ENCODE measurements at places on chromosomes 11 and 22.
A peak's percentile ranks its signal among the peaks of the same experiment; 100 is the strongest.

- H3K36me3 ChIP-seq = no peaks in the 10 kb centered on the region
- H3K27me3 ChIP-seq = no peaks in the 10 kb centered on the region
- H3K4me3 ChIP-seq = no peak overlapping the region
- no peak for DNase-seq
Measured at GRCh38 chr11:115311949-115312348, 192.3 kb downstream of the CADM1 start.

GRCh38 chr22:33515795-33516194 is 404.5 kb downstream of the LARGE1 start:
- peaks cover 18% of the 10 kb centered on the region for H3K4me1 ChIP-seq
- H3K27ac ChIP-seq = no peak overlapping the region
- no peak for DNase-seq
- no peaks in the 10 kb centered on the region for H3K36me3 ChIP-seq

DNA sequence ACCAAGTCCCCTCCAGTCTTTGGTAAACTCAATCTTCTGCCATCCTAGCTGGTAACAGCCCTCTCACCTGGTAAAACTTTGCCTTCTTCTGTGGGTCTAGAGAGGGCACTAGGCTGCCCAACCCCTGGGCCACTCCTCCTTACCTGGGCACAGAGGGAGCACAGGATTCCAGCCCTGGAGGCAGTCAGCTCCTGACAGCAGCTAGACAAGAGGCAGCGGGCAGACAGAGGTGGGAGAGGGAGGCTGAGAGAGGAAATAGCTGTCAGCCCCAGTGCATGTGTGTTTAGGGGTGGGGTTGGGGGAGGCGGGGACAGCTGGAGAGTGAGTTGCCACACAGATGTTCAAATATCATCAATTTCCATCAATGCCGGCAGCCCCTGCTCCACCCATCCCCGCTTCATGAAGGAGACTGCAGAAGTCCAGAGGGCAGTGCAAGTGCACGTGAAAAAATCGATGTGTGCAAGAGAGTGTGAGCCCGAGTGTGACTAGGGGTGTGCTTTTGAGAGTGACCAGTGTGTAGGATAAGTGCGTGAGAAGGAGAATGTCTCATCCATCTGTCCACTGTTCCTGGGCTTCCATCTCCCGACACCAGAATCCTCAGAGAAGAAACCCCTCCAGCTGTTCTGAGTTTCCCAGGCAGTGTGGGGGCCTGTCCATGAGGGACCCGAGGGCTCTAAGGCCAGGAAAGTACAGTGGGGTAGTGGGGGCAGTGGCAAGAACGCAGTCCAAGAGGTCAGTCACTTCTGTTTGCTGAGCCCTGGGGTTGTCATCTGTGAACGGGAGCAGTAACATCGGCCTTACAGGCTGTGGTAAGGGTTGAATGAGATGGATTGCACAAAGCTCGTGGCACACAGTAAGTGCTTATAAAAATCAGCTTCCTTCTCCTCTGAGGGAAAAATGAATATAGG is at the start of gene PTGDR2:
PTGDR2 (minus strand) TSS at position 225 of the 908 bp plus-strand sequence. CDS start 2,228 bp downstream, outside the sequence.
- no peak for DNase-seq
- H3K27me3 ChIP-seq = no peaks in the 10 kb centered on the region
- no peaks in the 10 kb centered on the region for H3K4me1 ChIP-seq
- peak within 1 kb of the TSS; percentile 14 for H3K4me3 ChIP-seq

DNA sequence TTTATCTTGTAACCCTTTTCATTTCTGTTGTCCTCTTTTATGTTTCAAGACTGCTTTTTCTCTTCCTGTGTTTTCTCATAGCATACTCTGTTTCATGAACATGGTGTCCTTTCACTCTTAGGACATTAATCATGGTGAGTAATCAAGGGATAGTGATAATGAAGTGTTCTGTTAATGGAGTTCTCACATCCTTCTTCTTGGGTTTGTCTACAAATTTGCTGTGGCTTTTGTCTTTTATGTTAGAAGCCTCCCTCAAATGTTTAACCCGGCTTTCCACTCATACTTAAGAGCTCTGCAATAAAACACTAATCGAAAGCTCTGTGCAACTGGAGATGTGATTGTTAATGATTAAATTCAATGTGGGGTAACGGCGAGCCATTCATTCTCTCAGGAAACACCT is 593.6 kb downstream of the NELL1 start:
- no peak overlapping the region for H3K27ac ChIP-seq
- no peak for DNase-seq
- H3K4me1 ChIP-seq = no peaks in the 10 kb centered on the region
- H3K4me3 ChIP-seq = no peak overlapping the region
- no peaks in the 10 kb centered on the region for H3K27me3 ChIP-seq
- H3K36me3 ChIP-seq = no peaks in the 10 kb centered on the region

DNA sequence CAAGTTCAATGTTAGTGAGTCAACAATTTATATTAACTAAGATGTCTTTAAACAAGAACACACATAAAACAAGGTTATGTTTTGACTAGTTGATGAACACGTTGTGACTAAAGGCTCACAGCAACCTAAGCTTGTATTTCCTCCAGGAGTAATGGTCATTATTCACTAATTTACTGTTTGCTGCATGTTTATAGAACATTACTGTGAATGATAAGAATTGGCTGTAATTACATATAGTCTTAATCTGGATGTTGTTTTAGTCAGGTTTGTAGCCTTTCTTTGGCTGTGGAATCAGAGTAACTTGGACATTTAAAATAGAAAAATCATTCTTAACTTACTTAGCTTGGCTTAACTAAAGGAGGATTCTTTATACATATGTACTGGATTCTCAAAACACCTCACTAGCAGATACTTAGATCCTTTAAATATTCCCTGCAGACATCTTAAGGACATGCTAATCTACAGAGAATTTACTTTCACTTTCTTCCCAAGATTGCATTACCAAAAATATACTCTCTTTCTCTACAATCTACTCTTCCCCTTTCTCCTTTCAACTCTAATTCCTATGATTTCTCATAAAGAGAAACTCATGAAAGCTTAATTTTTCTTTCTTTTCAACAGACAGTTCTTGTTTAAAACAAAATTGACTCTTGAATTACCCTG is 319.7 kb upstream of the CTSC start:
- H3K36me3 ChIP-seq = no peaks in the 10 kb centered on the region
- H3K27me3 ChIP-seq = no peaks in the 10 kb centered on the region
- no peaks in the 10 kb centered on the region for H3K4me1 ChIP-seq
- no peak overlapping the region for H3K4me3 ChIP-seq
- no peak overlapping the region for H3K27ac ChIP-seq

DNA sequence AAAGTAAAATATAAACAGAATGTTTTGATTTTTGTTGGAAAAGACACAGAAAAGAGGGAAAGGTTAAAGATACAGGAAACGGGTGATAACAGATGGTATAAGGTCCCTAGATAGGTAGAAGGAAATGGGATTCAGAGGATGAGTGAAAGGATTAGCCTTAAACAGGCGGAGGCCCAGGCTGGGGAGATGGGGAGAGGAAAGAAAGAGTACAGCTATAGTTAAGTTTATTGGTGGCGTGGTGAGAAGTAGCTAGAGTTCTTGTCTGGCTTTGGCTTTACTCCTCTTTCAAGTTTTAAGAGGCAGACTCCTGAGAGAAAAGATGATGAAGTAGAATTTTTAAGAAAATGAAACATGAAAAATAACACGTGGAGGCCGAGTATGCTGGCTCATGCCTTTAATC is 13.7 kb downstream of the ZBTB44 start:
- H3K36me3 ChIP-seq = no peaks in the 10 kb centered on the region
- H3K27me3 ChIP-seq = no peaks in the 10 kb centered on the region
- no peak for DNase-seq
- H3K27ac ChIP-seq = no peak overlapping the region
- H3K4me3 ChIP-seq = no peak overlapping the region

- H3K27ac ChIP-seq = no peak overlapping the region
- no peaks in the 10 kb centered on the region for H3K27me3 ChIP-seq
- no peaks in the 10 kb centered on the region for H3K36me3 ChIP-seq
- peaks cover 13% of the 10 kb centered on the region for H3K4me1 ChIP-seq
- H3K4me3 ChIP-seq = no peak overlapping the region
Measured at GRCh38 chr11:61480994-61481335, 27.6 kb upstream of the LRRC10B start.

DNA sequence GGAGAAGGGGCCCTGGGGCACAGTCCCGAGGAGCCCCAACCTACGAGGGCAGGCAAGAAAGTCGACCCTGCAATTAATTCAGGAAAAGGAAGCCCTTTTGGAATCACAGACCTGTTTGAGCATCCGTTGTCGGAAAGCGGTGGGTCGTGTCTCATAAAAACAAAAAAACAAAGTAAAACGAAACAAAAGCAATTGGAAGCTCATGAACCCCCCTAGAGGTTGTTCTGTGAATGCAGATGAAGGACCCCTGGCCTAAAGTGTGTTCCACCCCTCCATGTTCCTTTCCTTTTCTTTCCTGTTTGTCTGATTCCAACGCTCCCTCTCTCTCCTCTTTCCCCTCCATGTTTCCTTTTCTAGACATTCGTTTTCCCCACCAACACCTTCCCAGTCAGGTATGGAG is 203.7 kb downstream of the GRIK4 start:
- H3K36me3 ChIP-seq = no peaks in the 10 kb centered on the region
- no peak for DNase-seq
- peak overlapping the region; percentile 22 for H3K4me3 ChIP-seq
- H3K27me3 ChIP-seq = no peaks in the 10 kb centered on the region
- peaks cover 6% of the 10 kb centered on the region for H3K4me1 ChIP-seq

- H3K4me3 ChIP-seq = no peak overlapping the region
- H3K27me3 ChIP-seq = no peaks in the 10 kb centered on the region
- no peak overlapping the region for H3K27ac ChIP-seq
- H3K4me1 ChIP-seq = no peaks in the 10 kb centered on the region
Measured at GRCh38 chr11:77436506-77436905, 37.4 kb downstream of the PAK1 start.

GRCh38 chr22:28249402-28249801 is 330.3 kb upstream of the PITPNB start:
- DNase-seq = no peak
- H3K27me3 ChIP-seq = no peaks in the 10 kb centered on the region

DNA sequence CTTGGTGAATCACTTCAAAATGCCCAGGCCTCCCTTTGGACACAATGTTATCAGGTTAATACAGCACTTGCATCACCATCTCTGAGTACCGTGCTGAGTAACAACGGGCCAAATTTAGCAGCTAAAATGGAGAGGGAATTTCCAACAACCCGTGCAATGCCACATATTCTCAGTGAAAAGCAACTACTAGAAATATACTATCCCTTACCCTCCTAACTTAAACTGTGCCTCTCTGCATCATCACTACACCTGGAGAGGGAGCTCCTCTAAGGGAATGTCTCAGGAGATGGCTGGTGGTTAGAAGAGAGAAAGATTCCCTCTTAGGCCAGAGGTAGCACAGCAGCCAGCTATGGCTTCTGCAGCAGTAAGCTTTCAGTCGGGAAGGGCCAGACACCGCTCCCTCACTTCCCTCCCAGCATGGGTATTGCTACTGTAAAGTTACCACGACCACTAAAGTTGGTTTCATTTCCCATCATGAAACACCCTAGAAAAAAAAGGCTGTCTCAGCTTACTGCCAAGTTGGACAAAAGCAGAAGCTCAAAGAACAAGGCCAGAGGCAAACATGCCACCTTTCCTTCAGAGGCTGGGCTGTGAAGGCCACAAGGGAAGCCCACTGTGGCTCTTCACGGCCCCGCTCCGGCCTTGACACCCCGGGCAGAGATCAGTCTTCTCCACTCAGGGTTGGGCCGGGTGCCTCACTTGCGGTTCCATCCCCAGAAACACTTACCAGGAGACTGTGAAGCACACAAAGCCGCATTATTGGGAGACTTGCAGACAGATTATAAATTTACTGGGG is 3.9 kb downstream of the MAML2 start:
- peak overlapping the region; percentile 74 for H3K4me3 ChIP-seq
- no peaks in the 10 kb centered on the region for H3K27me3 ChIP-seq
- peaks cover 12% of the 10 kb centered on the region for H3K36me3 ChIP-seq
- peak overlapping the region; percentile 72 for H3K27ac ChIP-seq

- no peak for DNase-seq
- H3K4me3 ChIP-seq = no peak overlapping the region
Measured at GRCh38 chr11:130439160-130439519, 9.3 kb upstream of the ADAMTS15 start.

DNA sequence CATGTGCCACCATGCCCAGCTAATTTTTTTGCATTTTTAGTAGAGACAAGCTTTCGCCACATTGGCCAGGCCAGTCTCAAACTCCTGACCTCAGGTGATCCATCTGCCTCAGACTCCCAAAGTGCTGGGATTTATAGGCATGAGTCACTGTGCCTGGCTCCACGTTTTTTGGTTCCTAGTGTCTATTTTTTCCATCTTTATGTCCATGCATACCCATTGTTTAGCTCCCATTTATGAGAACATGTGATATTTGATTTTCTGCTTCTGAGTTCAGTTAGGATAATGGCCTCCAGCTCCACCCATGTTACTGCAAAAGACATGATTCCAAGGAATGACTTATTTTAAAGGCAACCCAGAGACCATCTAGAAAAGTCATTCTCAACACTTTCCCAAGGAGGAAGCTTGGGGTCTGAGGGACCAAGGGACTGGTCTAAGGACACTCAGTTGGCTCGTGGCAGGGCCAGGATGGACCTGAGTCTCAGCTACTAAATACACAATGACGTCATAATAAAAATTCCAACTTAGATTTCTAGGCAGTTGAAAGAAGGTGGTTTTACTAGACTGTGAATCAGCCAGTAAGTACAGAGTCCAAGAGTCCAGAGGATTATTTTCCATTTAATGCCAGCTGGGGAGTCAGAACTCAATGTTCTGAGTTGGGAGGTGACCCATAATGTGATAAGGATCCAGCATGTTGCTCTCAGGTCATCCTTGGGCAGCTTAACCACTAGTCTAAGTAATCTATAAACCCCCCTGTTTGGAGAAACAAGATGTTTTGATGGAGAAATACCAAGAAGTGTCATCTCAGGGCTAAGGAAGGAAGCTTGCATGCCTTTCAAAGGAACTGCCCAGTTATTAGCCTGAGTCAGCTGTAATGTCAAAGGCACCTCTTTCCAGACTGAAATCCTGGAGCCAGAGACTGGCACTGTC is 39.4 kb downstream of the ABTB2 start:
- H3K4me3 ChIP-seq = no peak overlapping the region
- H3K4me1 ChIP-seq = no peaks in the 10 kb centered on the region
- DNase-seq = no peak
- no peaks in the 10 kb centered on the region for H3K36me3 ChIP-seq

- H3K27me3 ChIP-seq = no peaks in the 10 kb centered on the region
- no peak for DNase-seq
- H3K4me1 ChIP-seq = peaks cover under 1% of the 10 kb centered on the region
Measured at GRCh38 chr11:122803306-122803705, 35.0 kb upstream of the CRTAM start.

All from esophagus squamous epithelium (tissue), 5 donors.